ENCODE measurements at places on chromosomes 12 and 14.

DNA sequence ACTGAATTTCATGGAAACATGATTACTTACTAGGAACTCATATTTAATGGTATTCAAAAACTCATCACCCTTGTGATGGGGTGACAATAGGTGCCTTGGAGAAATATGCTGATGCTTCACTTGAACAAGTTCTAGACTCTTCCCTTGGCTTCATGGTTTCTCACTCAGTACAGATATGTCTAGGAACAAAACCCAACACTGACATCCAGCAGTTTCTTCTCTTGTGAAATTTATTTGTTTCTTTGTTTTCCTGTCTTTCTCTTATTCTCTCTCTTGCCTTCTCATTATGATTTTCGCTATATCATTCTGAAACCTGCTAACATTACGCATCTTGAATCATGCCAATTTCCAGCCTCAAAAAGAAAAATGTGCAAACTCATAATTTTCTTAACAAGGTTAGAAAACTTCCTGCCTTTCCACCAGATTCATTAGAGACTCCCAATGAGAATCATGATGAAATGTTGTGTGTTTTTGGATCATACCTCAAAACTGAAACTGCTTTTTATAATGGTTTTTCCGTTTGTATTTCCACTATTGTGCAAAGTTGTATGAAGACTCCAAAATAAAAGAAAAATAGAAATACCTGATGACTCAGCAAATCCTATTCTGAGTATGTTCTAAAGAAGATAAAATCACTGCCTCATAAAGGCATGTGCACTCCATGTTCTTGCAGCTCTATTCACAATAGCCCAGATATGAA lies 1021.5 kb downstream of the TMEM121 start:
- no peak for DNase-seq

- DNase-seq = no peak
Observed at GRCh38 chr12:76587428-76588178, 28.0 kb upstream of the OSBPL8 start.

- no peak for DNase-seq
Observed at GRCh38 chr12:38956337-38956736, 50.9 kb upstream of the CPNE8 start.

- DNase-seq = no peak
Observed at GRCh38 chr12:16218234-16218633, 59.3 kb downstream of the SLC15A5 start.

DNA sequence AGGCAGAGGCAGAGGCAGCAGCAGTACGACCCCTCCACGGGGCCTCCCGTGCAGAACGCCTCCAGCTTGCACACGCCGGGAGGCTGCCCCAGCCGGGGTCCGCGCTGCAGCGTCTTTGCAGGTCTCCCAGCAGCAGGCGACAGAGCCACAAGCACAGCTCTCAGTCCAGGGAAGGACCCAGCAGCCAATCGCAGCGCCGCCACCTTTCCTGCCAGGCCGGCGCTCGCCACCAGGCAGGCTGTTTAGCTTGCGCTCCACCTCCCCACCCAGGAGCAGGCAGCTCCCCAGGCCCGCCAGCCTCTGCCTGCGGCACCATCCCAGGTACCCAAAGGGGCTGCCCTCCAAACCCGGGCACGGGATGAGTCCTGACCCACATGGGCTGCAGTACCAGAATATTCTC lies 25.2 kb downstream of the DDX51 start:
- no peak for DNase-seq

DNA sequence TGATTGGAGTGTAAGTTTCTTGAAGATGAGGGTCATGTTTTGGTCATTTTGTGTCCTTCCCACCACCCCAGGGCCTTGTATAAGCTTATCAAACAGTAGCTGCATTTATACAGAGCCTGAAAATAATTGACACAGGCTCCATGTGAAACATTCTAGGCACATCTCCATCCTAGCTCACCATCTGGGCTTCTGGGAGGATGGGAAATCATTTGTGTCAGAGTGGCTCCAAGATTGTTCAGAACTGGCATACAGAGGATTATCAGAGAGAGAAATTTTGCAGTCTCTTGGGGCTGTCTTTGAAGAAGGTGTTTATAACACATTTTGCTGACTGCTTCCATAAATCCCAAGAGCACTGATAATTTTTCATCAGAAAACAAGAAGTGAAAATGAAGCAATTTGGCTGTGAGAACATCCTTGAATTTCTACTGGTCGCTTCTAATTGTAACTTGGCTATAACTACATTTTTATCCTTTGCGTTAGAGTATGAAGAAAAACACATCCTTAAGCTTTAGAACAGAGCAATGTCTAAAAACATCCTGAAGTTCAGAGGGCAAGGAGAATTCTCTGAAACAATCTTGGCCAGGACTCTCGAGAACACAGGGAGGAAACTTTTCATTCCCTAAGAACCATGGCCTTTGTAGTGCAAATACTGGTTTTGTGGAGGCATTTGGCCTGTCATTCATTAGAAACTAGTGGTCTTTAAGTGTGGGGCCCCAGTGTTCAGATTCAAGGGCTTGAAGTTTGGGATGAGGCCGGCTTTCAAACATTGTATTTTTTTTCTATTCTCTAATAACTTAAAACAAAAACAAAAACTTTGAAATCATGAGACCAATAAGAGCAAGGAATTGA lies 151.1 kb downstream of the DACT1 start:
- DNase-seq = no peak

DNA sequence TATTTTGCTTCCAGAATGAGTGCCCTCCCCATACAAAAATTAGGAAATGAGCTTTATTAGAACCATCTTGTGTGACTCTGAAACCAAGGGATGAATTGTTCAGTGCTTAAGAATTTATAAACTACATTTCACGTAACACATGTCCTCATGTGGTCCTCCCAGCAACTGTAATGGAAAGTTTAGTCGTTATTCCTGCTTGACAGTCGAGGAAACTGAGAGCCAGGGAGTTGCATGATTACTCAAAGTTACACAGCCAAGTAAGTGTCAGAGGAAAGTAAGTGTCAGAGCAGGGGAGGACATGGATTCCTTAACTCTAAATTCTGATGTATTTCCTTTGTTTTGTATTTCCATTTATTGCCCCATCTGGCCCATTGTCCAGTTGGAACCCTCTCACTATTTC lies 453.9 kb downstream of the FUT8 start:
- no peak for DNase-seq

Data from left hindlimb (tissue), 1 donor.